ENCODE measurements at places on chromosomes 1 and 21. TPM values are rescaled to one million over a fixed set of nuclear protein-coding genes. Genes with fewer than 3 reads are reported as not detected.

The TAS1R3 gene
- 0.18 TPM for total RNA-seq

The CA6 gene
- not detected for total RNA-seq

The CLEC20A gene
- not detected for total RNA-seq

The FGR gene
- not detected for total RNA-seq

The SPRR1A gene
- total RNA-seq: not detected

The DNALI1 gene
- 4.0 TPM for total RNA-seq

The TSACC gene
- not detected for total RNA-seq

The AADACL3 gene
- not detected for total RNA-seq

The WDR64 gene
- not detected for total RNA-seq

The NPPB gene
- not detected for total RNA-seq

The PTCH2 gene
- total RNA-seq: under 0.01 TPM

The CDC42BPA gene
- 70.4 TPM for total RNA-seq

The FNBP1L gene
- total RNA-seq: 12.9 TPM

The HMGCL gene
- 52.0 TPM for total RNA-seq

The ADAM30 gene
- total RNA-seq: not detected

The LIN28A gene
- not detected for total RNA-seq

The SASS6 gene
- 1.4 TPM for total RNA-seq

The WNT4 gene
- 0.74 TPM for total RNA-seq

The BCL2L15 gene
- 0.09 TPM for total RNA-seq

The ALX3 gene
- not detected for total RNA-seq

The OR2L2 gene
- under 0.01 TPM for total RNA-seq

The TNFRSF1B gene
- total RNA-seq: 7.1 TPM

The RIT1 gene
- 36.1 TPM for total RNA-seq

The GPR37L1 gene
- total RNA-seq: under 0.01 TPM

The GJC2 gene
- 3.4 TPM for total RNA-seq

The FCRL1 gene
- not detected for total RNA-seq

The SERTAD4 gene
- 0.46 TPM for total RNA-seq

The UBQLN4 gene
- total RNA-seq: 8.8 TPM

The MANEAL gene
- total RNA-seq: 0.28 TPM

The SYF2 gene
- total RNA-seq: 46.1 TPM

The SPATA1 gene
- 0.71 TPM for total RNA-seq

The OR10R2 gene
- total RNA-seq: not detected

The DCDC2B gene
- under 0.01 TPM for total RNA-seq

The SLC30A7 gene
- 28.8 TPM for total RNA-seq

The SGIP1 gene
- total RNA-seq: 21.0 TPM

The TRIM17 gene
- total RNA-seq: 0.09 TPM

The FCRLA gene
- 0.71 TPM for total RNA-seq

The ZNF593OS gene
- total RNA-seq: not detected

The VCAM1 gene
- 191 TPM for total RNA-seq

The NTMT2 gene
- total RNA-seq: not detected

The LCE1F gene
- total RNA-seq: not detected

The PLA2G2A gene
- total RNA-seq: 0.28 TPM

The S100A2 gene
- total RNA-seq: 2.6 TPM

The SLC2A5 gene
- 10.7 TPM for total RNA-seq

The ICOSLG gene
- 0.65 TPM for total RNA-seq

The LEPROT gene
- total RNA-seq: 37.9 TPM
